Neural progenitor cell (in vitro differentiated cells): ENCODE measurements at places on chromosomes 2 and 18.

DNA sequence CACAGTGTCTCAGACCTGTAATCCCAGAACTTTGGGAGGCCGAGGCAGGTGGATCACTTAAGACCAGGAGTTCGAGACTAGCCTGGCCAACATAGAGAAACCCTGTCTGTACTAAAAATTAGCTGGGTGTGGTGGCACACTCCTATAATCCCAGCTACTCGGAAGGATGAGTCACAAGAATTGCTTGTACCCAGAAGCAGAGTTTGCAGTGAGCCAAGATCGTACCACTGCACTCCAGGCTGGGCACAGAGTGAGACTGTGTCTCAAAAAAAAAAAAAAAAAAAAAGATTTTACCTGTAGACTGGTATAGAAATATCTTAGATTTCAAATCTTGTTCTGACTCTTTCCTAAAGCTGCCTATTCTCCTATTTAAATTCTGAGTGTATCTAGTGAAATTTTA lies 7.2 kb upstream of the KLHL29 start:
- no peak for DNase-seq
- H3K27ac ChIP-seq, result no peak overlapping the region
- no peaks in the 10 kb centered on the region for H3K4me1 ChIP-seq

DNA sequence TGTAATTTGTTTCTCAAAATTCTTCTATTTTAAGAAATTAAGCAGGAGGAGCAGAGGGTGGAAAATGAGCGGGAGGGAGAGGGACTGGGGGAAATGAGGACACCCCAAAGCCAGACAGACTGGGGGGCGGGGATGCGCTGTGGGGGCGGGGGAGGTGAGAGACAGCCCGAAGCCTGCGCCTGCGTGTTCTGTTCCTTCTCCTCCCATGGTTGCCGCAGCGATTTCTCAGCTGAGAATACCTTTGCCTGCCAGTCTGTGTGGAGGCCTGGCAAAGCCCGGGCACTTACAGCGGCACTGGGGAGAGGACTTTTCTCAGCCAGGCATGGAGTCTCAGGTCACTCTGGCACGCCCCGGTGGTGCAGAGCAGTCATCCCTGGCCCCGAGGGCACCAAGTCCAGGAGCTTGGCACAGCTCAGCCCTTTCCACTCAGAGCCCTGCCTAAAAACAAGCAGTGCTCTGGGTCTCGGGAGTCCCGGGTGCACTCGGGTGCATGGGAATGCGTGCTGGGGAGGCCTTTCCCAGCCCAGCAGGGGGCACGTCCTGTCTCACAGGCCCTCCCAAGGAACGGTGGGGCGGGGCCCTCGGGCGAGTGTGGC lies 289.3 kb upstream of the HS6ST1 start:
- no peaks in the 10 kb centered on the region for H3K4me1 ChIP-seq
- no peak for DNase-seq
- H3K4me3 ChIP-seq, result no peak overlapping the region

- no peak overlapping the region for H3K27ac ChIP-seq
- peaks cover 32% of the 10 kb centered on the region for H3K4me1 ChIP-seq
- H3K4me3 ChIP-seq, result no peak overlapping the region
- DNase-seq, result peak; percentile 52
These were observed 148.3 kb downstream of the KLHL29 start for GRCh38 chr2:23533338-23533695.

DNA sequence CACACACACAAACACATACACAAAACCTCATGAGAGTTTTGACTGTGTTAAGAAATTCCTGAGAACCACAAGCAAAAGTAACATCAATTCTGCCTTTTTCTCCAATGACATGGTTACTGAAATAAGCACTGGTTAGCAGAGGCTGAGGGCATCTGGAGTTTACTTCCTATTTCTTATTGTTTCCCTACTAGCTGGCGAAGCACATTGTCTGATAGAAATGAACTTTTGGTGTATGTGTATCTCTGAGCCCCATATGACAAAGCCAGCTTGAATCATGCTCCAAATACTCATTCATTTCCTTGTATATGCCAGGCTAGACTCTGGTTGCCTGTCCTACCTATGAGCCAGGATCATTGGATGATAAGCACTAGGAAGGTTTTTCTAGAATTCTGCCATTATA lies 203.1 kb downstream of the NCKAP5 start:
- H3K27me3 ChIP-seq, result no peaks in the 10 kb centered on the region
- no peaks in the 10 kb centered on the region for H3K36me3 ChIP-seq
- H3K4me1 ChIP-seq, result peaks cover 8% of the 10 kb centered on the region
- H3K27ac ChIP-seq, result no peak overlapping the region

GRCh38 chr2:186135686-186136085 lies 350.4 kb upstream of the ZC3H15 start:
- no peaks in the 10 kb centered on the region for H3K27me3 ChIP-seq
- no peaks in the 10 kb centered on the region for H3K36me3 ChIP-seq
- H3K4me3 ChIP-seq, result no peak overlapping the region
- no peak overlapping the region for H3K27ac ChIP-seq
- H3K4me1 ChIP-seq, result peaks cover 16% of the 10 kb centered on the region

DNA sequence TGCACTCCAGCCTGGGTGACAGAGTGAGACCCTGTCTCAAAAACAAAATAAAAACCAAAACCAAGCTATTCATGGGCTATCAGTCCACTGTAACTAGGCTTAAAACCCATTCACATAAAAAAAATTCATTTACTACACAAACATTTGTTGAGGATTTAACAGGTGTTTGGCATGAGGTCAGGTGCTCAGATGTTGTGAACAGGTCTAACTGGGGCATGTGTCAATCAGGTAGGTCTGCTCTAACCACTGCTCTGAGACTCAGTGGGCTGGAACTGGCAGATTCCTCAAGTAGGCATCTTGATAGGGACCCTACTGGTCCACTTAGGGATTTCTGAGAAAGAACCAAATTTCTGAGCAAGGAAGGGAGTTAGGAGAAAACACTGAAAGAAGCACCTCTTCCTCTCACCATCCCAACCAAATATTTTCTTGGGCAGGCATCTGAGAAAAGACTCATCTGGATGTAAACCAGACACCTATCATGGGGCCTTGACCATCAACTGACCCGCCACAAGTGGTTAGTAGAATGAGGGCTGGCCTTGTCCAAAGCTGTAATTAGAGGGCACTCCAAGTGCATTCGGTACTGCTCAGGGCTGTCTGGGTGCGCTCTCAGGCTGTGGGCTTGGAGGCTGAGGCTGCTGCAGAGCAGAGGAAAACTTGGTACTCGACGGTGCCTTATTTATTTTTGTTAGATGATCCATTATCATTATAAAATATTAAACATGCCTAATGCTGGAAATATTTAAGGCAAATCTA lies 33.9 kb downstream of the WIPF1 start:
- H3K27me3 ChIP-seq, result no peaks in the 10 kb centered on the region
- no peak overlapping the region for H3K4me3 ChIP-seq
- no peak overlapping the region for H3K27ac ChIP-seq
- H3K4me1 ChIP-seq, result peaks cover 10% of the 10 kb centered on the region
- H3K36me3 ChIP-seq, result no peaks in the 10 kb centered on the region
- DNase-seq, result no peak

- H3K36me3 ChIP-seq, result no peaks in the 10 kb centered on the region
- H3K4me1 ChIP-seq, result no peaks in the 10 kb centered on the region
- no peak for DNase-seq
- no peak overlapping the region for H3K27ac ChIP-seq
- H3K27me3 ChIP-seq, result no peaks in the 10 kb centered on the region
- no peak overlapping the region for H3K4me3 ChIP-seq
These were observed 52.2 kb upstream of the CAB39 start for GRCh38 chr2:230660294-230661060.

DNA sequence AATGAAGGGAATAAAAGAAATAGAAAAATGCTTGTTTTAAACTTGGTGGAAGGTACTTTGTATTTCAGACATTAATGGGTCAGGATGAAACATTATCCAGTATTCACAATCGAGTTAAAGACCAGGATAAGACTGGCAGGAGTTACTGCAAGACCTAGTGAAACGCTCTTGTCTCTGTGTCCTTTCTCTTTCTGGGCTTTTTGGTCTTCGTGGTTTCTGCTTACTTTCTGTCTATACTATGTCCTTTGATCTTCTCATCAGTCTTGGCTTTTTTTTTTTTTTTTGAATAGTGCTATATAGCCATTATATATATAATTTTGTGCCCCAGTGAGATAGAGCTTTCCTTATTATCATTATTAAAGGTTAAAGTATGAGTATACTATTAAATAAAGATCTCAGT lies 42.1 kb upstream of the GAREM2 start:
- H3K36me3 ChIP-seq, result peaks cover 4% of the 10 kb centered on the region
- no peaks in the 10 kb centered on the region for H3K4me1 ChIP-seq
- no peaks in the 10 kb centered on the region for H3K27me3 ChIP-seq
- H3K27ac ChIP-seq, result no peak overlapping the region

DNA sequence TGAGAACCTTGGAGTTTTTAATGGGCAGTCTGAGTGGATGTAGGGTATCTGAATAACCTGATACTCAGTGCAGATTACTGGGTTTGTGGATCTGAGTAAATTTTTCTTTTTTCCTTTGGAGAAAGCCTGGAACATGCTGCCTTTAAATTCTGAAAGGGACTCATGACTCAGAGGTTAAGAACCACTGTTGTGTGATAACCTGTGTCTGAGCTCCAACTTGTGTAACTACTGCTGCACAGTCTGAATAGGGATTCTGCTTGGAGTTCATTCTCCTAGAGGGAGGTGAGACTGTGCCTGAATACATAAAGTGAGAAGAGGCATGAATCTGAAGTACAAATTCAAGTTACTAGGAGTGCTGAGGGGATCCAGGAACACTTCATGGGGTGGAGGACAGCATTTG lies 36.2 kb downstream of the KDM3A start:
- no peaks in the 10 kb centered on the region for H3K4me1 ChIP-seq
- no peak for DNase-seq
- H3K27me3 ChIP-seq, result no peaks in the 10 kb centered on the region
- no peak overlapping the region for H3K4me3 ChIP-seq
- no peak overlapping the region for H3K27ac ChIP-seq

DNA sequence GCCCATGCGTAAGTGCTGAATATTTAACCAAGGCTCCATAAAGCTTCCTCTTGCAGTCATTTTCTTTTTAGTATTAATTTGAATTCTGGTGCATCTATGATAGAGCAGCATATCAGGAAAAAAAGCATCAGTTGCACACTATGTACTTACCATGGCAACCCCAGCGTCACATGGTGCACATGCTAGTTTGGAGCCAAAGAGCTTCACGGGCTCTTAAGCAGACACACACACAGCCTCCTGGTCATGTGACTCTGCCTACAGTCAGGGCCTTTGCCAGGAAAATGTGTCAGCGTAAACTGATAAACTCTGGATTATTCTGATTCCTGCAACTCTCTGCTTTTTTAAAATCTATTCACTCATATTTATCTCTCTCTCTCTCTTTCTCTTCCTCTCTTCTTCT lies 30.2 kb downstream of the NYAP2 start:
- no peaks in the 10 kb centered on the region for H3K36me3 ChIP-seq
- H3K27ac ChIP-seq, result no peak overlapping the region
- H3K27me3 ChIP-seq, result no peaks in the 10 kb centered on the region
- H3K4me1 ChIP-seq, result no peaks in the 10 kb centered on the region
- DNase-seq, result no peak

GRCh38 chr2:73920577-73921545 lies 5.8 kb upstream of the DGUOK start:
- peak; percentile 84 for DNase-seq
- H3K36me3 ChIP-seq, result no peaks in the 10 kb centered on the region
- peaks cover 22% of the 10 kb centered on the region for H3K27me3 ChIP-seq
- no peak overlapping the region for H3K27ac ChIP-seq
- H3K4me1 ChIP-seq, result no peaks in the 10 kb centered on the region

DNA sequence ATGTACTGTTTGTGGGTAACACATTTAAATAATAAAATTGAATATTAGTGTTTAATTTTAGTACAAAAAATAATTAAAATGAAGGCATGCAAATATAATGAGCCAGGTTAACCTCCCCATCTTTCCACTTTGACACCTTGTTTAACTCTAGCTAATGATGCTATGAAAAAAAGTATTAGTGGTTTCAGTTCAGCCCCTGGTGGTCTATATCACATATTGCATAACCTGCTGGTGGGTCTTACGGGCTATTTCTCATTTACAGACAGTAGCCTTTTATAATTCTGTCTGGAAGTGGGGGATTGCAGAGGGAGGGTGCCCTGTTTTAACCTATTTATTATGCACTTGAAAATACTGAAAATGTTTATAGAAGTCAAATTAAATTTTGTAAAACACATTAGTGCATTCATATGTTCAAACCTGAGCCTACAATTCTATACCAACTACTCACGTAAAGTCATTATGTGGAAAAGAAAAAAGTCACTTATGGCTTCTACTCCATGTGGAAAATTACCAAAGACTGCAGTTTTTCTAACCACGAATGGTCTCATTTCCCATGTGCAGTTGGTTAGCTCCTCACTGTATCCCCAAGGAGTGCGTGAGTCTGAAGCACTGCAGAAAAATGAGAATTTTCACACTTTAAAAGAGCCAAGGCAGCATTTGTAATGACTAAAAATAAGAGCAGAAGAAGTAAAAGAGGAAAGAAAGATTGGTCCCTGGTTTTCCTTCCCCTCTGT lies 381.0 kb downstream of the MTX2 start:
- no peak for DNase-seq
- peaks cover 53% of the 10 kb centered on the region for H3K27me3 ChIP-seq
- no peak overlapping the region for H3K4me3 ChIP-seq
- H3K27ac ChIP-seq, result no peak overlapping the region
